ENCODE measurements at places on chromosomes 11 and 22. TPM values are rescaled to one million over a fixed set of nuclear protein-coding genes. Genes with fewer than 3 reads are reported as not detected.

The OR6A2 gene
- not detected for polyA plus RNA-seq

The SLC2A11 gene
- 3.5 TPM for polyA plus RNA-seq

GRCh38 chr11:127825183-127825582 lies 762.2 kb downstream of the ETS1 start:
- DNase-seq = no peak

- DNase-seq = no peak
Observed at GRCh38 chr11:96045622-96046456, 121.9 kb upstream of the MTMR2 start.

DNA sequence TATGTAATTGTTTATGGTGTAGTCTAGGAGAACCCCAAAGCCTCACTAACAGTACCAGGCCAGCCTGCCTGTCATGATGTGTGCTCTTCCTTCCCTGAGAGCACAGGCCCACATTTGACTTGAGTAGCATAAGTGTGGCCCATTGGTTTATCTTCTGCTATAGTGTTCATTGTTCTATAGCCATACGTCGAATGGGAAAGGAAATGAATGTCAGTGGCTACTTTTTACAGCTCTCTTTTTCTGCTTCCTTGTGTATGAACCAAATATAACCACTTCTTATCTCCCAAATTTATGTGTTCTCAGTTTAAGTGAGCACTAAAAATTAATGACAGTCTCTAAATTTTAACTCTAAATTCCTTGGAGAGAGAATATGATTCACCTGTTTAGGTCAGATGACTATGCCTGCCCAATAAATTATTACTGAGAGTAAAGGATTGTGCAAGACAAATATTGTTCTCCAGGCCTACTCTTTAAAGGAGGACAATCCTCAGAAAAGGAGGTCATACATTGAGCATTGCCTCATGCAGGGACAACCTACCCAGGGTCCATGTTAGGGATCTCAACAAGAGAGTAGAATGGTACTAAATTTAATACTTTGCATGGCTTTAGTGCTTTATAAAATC lies 222.9 kb upstream of the ARHGAP20 start:
- no peak for DNase-seq

- no peak for DNase-seq
Observed at GRCh38 chr11:127627629-127628457, 627.3 kb upstream of the KIRREL3 start.

The LSP1 gene
- polyA plus RNA-seq = 6.3 TPM

The IL18 gene
- polyA plus RNA-seq = 3.3 TPM

Data from liver (tissue), 10 donors.